A549 treated with ZK216348 at 1 μM for 4 hours (cell line): ENCODE measurements at places on chromosomes 7 and 10. TPM values are rescaled to one million over a fixed set of nuclear protein-coding genes. Genes with fewer than 3 reads are reported as not detected.

The UNC5B gene
- 0.72 to 1.7 TPM (median 1.3 TPM) in 5 replicates for total RNA-seq

The PDCD11 gene
- 32.5 to 45.0 TPM (median 42.6 TPM) in 5 replicates for total RNA-seq

The TMEM176B gene
- not detected in 5 replicates for total RNA-seq

The ZFYVE27 gene
- total RNA-seq = 14.8 to 26.9 TPM (median 24.1 TPM) in 5 replicates

The EMX2 gene
- not detected in 5 replicates for total RNA-seq

The MYOZ1 gene
- total RNA-seq = not detected in 5 replicates

The SEMA4G gene
- 7.1 to 10.2 TPM (median 7.7 TPM) in 5 replicates for total RNA-seq

The CASD1 gene
- 4.4 to 11.2 TPM (median 9.5 TPM) in 5 replicates for total RNA-seq
